ENCODE measurements at places on chromosomes 11 and 22. TPM values are rescaled to one million over a fixed set of nuclear protein-coding genes. Genes with fewer than 3 reads are reported as not detected.

The C11orf68 gene
- total RNA-seq: 15.4 TPM

The CBLIF gene
- not detected for total RNA-seq

The CNIH2 gene
- total RNA-seq: 2.6 TPM

The FBLN1 gene
- total RNA-seq: not detected

The KRTAP5-2 gene
- not detected for total RNA-seq

The OR4D9 gene
- total RNA-seq: not detected

The SCT gene
- not detected for total RNA-seq

The SLC17A6 gene
- not detected for total RNA-seq

The GAB4 gene
- total RNA-seq: not detected

The CNTF gene
- 4.7 TPM for total RNA-seq

The TNNI2 gene
- total RNA-seq: 1.4 TPM

The POTEH gene
- total RNA-seq: not detected

The CACNA1I gene
- total RNA-seq: not detected

- DNase-seq: no peak
These were observed 46.0 kb upstream of the IGLL5 start for GRCh38 chr22:22841598-22841997.

DNA sequence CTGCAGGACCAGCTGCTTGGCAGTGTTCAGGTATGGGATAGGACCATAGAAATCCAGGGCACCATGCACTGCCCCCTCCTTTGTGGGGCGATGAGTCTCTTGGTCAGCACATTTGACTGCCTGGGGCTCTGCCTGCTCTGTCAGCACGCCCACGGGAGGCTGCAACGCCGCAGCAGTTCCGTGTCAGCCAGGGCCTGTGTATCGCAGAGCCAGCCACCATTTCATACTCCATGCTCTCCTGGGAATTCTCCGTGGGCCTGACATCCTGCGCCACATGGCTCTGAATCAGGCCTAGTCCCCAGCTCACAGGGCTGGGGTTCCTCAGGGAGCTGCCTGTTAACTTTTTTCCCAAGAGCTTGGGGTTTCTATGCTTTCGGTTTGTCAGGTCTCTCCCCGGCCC, 16.9 kb upstream of the RELT start:
- DNase-seq: no peak

DNA sequence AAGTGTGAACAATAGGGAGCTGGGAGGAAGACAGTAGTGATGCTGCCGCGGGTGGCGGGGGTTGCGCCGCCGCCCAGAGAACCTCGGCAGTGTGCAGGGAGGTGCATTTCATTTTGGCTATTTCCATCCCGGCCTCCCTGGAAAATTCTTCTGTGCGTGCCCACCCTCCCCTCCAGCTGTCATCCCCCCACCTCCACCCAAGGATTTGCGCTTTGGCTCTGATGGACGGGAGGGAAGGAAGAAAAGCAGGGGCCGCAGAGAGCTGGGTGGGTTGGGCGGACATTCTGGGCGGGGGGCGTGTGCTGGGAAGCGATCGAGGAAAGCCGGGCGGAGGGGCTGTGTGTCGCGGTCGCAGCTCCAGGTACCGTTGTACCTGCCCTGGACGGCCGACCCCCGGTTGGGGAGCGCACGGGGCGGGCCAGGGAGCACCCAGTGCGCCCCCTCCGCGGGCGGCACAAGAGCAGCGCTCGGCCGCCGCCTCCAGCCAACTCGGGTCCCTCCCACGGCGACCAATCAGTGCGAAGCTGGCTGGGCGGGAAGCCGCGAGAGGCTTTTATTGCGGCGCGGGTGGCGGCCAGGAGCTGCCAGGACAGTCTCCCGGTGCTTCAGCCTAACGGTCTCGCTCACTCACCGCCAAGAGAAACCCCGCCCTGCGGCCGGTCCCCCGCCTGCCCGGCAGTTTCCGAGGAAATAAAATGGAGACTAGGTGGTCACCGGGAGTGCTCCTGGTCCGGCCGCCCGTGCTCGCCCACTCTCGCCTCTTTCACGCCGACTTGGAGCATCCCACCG, 1.6 kb downstream of the NCAM1 start:
- peak; percentile 87 for DNase-seq

DNA sequence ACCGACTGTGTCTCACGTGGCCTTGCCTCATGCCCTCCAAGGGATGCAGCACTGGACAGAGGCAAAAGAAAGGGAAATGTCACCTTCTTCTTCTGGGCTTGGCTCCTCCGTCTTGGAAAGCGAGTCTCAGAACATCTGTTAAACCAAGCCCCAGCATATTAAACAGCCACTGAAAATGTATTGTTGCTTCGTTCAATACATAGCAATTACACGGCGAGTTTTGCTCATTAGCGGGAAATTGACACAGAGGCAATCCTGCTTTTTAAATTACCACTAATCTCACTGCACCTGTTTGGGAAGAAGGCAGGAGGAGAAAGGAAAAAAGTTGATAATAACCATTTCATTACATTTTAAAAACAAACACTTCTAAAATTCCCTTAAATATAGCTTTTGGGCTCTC, 72.1 kb downstream of the SEZ6L start:
- no peak for DNase-seq

GRCh38 chr11:33419924-33420323, 162.7 kb downstream of the HIPK3 start:
- no peak for DNase-seq

DNA sequence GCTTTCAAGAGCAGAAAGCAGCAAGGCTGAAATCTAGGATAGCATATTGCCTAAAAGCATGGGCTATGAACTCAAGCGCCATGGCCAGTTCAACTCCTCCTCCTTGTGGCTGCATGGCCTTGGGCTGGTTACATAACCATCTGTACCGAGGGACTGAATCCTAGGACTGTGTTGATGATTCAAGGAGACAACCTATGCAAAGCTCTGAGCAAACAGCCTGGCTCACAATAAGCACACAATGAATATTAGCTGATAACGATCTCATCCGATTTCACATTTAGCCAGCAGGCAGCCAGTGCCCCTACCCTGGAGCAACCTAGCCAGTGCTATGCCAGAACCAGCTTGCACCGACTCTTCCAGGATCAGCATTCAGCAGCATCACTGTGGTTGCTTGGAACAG, 698.4 kb downstream of the TBC1D22A start:
- no peak for DNase-seq

DNA sequence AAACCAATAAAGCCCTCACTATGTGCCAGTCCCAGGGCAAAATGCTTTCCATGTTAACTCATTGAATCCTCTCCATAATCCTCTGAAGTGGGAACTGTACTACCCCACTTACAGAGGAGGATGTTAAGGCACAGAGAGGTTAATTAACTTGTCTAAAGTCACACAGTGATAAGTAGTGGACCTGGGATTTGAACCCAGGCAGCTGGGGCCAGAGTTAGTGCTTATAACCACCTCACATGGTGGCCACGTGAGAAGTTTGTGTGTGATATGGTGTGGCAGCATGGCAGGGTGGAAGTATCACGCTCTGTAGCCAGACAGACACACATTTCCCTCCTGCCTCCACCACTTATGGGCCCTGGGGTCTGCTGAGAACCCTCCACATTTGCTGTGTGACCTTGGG, 16.5 kb downstream of the PARVG start:
- no peak for DNase-seq

DNA sequence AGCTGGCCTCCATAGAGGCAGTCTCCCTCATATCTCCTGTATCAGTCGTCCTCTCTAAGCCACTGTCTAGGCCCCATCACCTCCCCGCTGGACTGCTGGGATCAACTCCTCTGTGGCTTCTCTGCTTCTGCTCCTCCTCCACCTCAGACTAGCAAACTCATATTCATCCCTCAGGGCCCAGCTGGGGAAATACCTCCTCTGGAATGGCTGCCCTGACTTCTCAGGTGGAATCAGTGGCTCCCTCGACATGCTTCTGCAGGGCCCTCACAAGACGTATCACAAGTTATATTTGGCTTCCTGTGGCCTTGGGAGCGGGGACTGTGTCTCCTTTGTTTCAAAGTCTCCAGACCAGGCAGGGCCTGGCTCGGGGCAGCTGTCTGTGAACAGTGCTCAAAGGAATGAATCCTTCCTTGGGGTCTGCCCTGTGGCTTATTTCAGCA, 10.0 kb downstream of the SLC29A2 start:
- DNase-seq: no peak

GRCh38 chr11:73249304-73249703, 22.8 kb upstream of the P2RY6 start:
- no peak for DNase-seq

- DNase-seq: no peak
These were observed 250.0 kb downstream of the DYNC2H1 start for GRCh38 chr11:103359216-103359615.

DNA sequence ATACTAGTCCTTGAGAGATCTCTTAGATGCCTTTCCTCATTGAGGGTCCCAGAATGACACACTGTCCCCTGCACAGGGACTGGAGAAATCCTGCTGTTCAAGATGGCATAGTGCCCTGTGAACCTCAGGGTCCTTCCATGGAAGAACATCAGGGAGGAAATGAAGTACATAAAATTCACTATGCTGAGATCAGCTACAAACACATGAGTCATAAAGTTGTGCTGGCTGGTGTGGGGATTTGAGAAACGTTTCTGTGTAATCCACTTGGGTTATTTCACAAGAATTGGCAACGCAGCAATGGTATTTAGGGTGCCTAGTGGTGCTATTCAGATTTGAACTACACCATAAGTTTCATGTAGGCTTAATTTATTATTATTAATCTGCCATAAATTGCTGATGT, 174.4 kb downstream of the MAML2 start:
- no peak for DNase-seq

- DNase-seq: no peak
These were observed 6.3 kb upstream of the MYO18B start for GRCh38 chr22:25735650-25736049.

DNA sequence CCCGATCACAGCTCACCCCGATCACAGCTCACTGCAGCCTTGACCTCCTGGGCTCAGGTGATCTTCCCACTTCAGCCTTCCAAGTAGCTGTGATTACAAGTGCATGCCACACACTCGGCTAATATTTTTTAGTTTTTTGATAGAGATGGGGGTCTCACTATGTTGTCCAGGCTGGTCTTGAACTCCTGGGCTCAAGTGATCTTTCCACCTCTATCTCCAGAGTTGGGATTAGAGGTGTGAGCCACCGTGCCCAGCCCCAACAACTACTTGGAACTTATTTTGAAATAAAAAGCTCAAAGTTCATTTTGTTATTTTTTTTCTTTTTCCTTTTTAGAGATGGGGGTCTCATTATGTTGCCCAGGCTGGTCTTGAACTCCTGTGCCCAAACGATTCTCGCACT, 27.8 kb upstream of the SLC25A1 start:
- peak; percentile 10 for DNase-seq

GRCh38 chr22:34877506-34877905, 188.5 kb upstream of the ISX start:
- no peak for DNase-seq

DNA sequence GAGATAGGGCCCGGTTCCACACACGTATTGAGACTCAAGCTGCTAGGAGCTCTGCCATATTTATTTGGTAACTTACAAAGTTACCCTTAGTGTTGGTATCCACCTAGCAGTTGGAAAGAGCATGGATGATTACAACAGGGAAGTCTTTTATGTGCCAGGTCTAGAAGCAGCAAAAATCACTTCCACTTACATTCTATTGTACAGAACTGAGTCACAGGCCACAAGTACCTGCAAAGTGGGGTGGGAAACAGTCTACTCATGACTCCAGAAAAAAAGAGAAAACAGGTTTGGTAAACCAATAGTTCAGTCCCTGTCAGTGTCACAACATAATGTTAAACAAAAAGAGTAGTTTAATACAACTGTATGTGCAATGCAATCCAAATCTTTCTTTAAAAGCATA, 279.6 kb upstream of the PITPNB start:
- DNase-seq: no peak

DNA sequence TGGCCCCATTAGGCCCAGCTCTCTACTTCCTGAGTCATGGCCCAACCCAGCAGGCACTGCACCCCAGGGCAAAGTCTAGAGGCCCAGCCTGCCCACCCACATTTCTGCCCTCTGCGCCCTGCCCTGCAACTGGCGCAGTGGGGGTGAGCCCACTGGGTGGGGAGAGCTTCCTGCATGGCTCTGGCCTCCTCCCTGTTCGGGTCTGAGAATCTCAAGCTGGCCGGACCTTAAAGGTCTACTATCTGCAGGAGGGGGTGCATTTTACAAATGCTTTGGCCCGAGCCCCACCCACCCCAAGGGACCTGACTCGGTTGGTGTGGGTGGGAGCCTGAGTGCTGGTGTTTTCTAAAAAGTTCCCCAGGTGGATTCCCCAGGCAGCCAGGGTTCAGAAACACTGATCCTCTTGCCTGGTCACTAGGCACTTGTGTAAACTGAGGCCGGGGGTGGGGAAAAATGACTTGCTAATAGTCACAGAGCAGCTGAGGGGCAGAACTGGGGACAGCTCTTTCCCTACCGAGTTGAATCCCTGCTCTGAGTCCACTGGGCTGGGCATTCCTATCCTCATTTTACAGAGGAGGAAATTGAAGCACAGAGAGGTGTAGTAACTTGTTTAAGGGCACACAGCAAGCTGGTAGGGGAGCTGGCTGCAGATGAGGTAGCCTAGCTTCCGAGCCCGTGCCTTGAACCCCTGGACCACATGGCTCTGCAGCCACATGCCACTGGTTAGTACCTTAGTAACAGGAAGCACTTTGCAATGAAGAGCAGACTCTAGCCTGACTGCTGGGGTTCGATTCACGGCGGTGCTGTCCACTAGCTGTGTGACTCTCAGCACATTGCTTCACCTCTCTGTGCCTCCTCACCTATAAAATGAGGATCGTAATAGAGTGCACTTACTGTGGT, 36.3 kb downstream of the CD82 start:
- DNase-seq: no peak

Data from natural killer cell treated with Interleukin-12 subunit alpha and Interleukin-12 subunit beta and Interleukin-15 and Interleukin-18, amount 100 ng/mL, for 72 hours (primary cell).